ENCODE measurements at places on chromosomes 3 and 15.

- DNase-seq, result no peak
Observed at GRCh38 chr3:68436619-68437401, 495.5 kb downstream of the TAFA4 start.

- no peak for DNase-seq
Observed at GRCh38 chr3:186487819-186488218, 56.4 kb downstream of the CRYGS start.

DNA sequence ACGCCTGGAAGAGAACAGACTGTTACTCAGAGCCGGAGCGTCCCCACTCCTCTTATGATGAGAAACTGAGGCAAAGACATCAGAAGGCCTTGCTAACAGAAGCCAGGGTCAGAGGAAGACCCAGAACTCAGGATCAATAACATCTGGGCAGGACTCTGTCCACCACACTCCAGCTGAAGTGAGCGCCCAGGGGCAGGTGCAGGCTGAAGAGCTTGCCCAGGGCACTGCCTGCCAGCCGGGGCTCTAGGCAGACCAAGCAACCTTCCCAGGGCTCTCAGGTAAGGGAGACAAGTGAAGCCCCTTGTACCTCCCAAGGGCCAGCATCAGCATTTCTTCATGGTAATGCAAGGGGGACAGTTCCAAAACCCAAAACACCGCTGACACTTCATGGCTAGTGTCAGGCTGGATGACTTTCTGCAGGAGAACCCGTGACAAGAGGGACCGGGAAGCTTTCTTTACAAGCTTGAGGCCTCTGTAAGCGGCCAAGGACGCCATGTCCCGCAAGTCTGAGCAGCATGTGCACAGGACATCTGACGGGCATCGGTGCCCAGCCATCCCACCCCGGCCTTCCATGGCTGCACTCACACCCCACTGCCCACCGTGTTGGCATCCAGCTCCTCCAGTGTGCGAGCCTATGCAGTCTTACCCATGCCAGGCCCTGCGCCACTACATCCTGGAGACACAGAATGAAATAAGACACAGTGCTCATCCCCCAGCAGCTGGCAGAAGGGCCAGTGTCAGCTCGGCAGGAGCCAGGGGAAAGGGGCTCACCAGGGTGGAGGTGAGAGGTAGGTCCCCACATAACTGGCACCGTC is 14.1 kb downstream of the XXYLT1 start:
- DNase-seq, result no peak

- DNase-seq, result no peak
Observed at GRCh38 chr15:38226608-38227266, 25.9 kb upstream of the SPRED1 start.

- DNase-seq, result no peak
Observed at GRCh38 chr3:72630969-72631344, 217.3 kb downstream of the SHQ1 start.

DNA sequence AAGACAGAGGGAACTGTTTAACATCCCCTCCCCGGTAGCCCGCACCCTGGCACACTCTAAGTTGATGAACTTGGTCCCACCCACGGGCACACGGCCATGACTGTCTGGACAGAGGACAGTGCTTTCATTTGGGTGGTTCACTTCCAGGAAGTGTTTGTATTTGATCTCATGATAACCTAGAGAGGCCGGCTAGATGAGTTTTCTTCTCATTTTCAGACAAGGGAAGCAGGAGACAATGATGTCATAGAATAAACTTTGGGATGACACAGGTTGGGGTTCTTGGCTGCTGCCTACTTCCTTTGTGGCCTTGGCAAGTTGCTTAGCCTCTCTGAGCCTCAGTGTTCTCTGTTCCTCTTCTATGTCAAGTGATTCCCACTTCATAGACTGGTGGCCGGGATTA is 16.1 kb upstream of the LYSMD4 start:
- DNase-seq, result no peak

DNA sequence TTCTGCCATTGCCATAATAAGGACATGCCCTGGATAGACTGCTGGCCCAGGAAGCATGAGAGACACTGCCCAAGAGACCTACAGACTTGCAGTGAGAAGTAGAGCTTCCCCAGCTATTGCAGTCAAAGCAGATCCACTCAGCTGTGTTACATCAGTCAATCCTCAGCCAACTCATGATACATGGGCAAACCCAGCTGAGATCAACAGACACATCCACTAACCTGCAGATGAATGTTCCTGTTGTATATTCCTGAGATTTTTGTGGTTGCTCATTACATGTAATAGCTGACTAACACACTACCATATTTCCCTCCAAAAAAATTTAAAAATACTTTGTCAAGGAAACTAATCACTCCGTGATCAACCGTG is 68.6 kb downstream of the DCLK3 start:
- no peak for DNase-seq

- no peak for DNase-seq
Observed at GRCh38 chr3:146314871-146315270, 64.0 kb upstream of the PLSCR4 start.

DNA sequence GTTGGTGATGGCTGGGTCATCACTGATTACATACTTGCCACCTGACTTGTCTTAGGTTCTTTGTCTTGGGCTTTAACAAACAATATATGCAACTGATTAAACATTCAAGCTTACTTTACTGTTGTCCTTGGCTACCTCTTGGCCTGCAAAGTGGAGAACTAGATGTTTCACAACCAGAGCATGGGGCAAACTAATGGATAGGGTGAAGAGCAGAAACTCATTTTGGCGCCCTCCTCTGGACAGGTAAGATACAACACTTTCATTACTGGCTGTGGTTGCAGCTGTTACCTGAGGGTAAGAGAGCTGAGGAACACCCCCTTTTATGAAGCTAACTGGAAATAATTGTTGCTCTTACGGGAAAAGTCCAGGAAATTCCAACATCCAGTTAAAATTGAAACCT is 262.1 kb downstream of the NAALADL2 start:
- DNase-seq, result no peak

- no peak for DNase-seq
Observed at GRCh38 chr3:17075907-17076306, 191.2 kb downstream of the PLCL2 start.

- DNase-seq, result no peak
Observed at GRCh38 chr3:28171962-28172361, 69.5 kb upstream of the CMC1 start.

GRCh38 chr3:31829010-31829409 is 152.1 kb downstream of the OSBPL10 start:
- no peak for DNase-seq

GRCh38 chr15:68526269-68526668 is 52.5 kb upstream of the CORO2B start:
- no peak for DNase-seq

DNA sequence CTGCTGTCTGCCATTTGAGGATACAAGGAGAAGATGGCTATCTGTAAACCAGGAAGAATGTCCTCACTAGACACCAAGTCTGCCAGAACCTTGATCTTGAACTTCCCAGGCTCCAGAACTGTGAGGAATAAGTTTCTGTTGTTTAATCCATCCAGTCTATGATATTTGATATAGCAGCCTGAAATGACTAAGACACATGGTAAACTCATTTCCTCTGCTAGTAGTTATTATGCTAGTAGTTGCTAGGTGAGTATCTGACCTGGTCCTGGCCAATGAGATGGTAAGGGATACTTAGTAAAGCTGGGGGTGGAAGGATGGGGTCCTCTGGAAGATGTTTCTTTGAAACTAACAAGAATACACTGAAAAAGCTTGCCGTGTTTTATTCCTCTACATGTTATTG is 280.7 kb upstream of the ARHGEF26 start:
- no peak for DNase-seq

- DNase-seq, result no peak
Observed at GRCh38 chr15:28178290-28178689, 79.2 kb upstream of the OCA2 start.

GRCh38 chr15:83127547-83128150 is 20.2 kb downstream of the TM6SF1 start:
- DNase-seq, result no peak

DNA sequence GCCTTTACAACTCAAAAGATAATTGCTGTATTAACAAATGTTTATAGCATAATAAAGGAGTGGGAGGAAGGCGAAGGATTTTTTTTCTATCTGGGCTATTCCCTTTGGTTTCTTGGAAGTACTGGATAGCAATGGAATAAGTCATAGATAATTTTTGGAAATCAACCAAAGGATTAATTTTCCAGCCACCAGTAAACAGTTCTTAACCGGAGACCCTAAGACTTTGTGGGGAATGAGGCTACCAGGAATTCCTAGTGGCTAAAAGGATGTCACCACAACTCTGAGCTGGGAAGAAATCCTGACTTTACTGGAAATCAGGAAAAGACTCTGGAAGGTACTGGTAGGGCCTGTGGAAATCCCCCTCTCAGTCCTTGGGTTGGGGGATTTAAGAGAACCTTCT is 138.4 kb upstream of the RARB start:
- DNase-seq, result no peak

- DNase-seq, result no peak
Observed at GRCh38 chr15:71973366-71973765, 144.6 kb downstream of the MYO9A start.

DNA sequence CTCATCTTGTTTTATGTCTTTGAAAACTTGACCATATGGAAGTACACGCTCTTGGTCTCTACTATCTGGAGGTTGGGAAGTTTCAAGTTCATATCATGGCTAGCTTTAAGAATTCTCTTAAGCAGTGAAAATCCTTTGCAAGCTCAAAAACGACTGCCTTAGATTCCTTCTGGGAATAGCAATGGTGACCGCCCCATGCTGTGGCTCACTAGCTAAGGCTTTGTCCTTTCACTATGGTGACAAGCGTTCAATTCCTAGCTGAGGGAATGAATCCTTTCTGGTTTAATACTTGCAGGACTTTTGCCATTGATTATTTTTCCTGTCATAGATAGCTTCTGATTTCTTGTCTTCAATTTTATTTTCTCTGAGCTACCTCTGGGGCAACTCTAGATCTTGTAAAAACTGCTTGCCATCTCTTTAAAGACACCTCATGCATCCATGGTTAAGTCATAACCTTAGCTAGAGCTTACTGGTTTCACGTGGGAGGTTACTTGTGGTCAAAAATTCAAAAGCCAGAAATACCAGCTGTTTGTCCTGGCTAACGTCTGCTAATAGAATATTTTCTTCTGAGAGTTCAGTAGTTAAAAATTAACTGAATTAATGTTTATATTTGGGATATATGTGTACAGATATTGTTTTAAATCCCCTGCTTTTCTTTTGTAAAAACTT is 673.4 kb upstream of the CBLB start:
- no peak for DNase-seq

- DNase-seq, result no peak
Observed at GRCh38 chr3:132433121-132433520, 15.8 kb downstream of the DNAJC13 start.

- no peak for DNase-seq
Observed at GRCh38 chr3:99951701-99952100, 134.0 kb downstream of the CMSS1 start.

DNA sequence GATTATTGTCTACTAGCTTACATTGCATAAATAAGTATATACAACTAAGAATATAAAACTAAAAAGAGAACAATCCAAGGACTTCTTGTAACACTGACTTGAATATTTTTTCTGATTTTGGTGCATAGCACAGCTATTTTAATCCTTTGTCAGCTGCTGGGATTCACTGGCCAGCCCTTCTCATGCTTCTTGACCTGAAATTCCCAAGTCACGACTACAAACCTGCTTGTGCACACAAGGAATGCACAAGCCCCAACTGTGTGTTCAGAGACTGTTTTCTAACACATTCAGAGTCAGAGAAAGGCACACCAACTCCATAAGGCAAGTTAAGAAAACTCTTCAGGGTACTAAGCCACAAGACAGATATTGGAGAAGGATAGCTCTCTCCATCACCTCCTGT is 80.9 kb downstream of the TNIK start:
- no peak for DNase-seq

- no peak for DNase-seq
Observed at GRCh38 chr3:3862534-3862933, 63.3 kb downstream of the LRRN1 start.

GRCh38 chr15:42544853-42545629 is 3.6 kb downstream of the LRRC57 start:
- no peak for DNase-seq

- DNase-seq, result no peak
Observed at GRCh38 chr15:46576646-46577395, 942.0 kb downstream of the SQOR start.

- DNase-seq, result no peak
Observed at GRCh38 chr3:105199217-105199616, 167.5 kb upstream of the ALCAM start.

- no peak for DNase-seq
Observed at GRCh38 chr15:41567862-41568261, 8.8 kb downstream of the TYRO3 start.

GRCh38 chr3:9498781-9499180 is 54.8 kb downstream of the LHFPL4 start:
- DNase-seq, result no peak

DNA sequence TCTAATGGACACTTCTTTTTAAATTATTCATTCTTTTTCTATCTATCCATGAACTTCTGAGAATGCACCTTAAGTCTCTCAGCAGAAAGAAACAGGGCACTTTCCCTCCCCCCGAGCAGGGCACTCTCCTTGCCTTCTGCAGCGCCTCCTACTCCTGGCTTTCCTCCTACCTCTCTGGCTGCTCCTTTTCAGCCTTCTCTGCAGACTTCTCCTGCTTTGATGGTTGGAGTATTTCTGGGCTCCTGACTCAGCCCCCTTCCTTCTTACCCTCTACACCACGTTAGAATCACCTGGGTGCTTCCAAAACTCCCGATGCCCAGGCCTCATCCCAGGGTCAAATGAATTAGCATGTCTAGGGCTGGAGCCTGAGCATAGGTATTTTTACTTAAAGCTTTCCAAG is 3.4 kb downstream of the SCN5A start:
- DNase-seq, result no peak

GRCh38 chr3:169509780-169510692 is 153.5 kb downstream of the MECOM start:
- no peak for DNase-seq

GRCh38 chr3:62284442-62284841 is 88.9 kb downstream of the FEZF2 start:
- DNase-seq, result no peak

- DNase-seq, result no peak
Observed at GRCh38 chr15:52076889-52077781, 35.4 kb downstream of the BCL2L10 start.

GRCh38 chr3:194176274-194176991 is 40.5 kb downstream of the HES1 start:
- no peak for DNase-seq

DNA sequence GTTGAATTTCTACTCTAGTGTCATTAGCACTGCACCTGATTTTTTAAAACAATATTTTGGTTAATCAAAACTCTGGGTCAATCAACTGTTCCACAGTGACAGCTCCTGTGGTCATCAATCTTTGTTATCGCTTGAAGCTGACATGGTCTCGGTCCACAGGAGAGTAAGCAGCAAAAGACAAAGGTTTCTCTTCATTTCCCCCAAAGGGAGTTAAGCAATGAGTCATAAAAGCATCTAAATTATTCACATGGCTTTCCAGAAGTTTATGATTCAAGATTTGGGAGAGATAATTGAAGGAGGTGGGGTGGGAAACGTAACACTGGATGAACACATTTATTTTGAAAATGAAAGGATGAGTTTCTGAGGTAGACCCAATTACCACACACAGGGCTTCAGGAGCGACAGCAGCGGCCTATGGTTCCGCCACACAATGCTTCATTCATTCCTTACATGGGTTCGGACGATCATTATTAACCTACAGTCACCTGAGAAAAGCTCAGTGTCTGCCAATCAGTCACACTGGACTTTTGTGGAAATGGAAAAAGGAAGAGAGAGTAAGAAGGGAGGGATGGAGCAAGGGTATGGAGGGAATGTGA is 505.1 kb downstream of the FHIT start:
- DNase-seq, result no peak

Data from NCI-H2081 treated with DMSO at 0.1 percent for 48 hours (cell line).